ENCODE measurements at places on chromosomes 2 and 18. TPM values are rescaled to one million over a fixed set of nuclear protein-coding genes. Genes with fewer than 3 reads are reported as not detected.

The MCFD2 gene
- total RNA-seq, result 80.7 TPM

The RAD51AP2 gene
- not detected for total RNA-seq

The LRRTM1 gene
- not detected for total RNA-seq

The NYAP2 gene
- not detected for total RNA-seq

The GKN2 gene
- total RNA-seq, result not detected

The GPR55 gene
- not detected for total RNA-seq

The GREB1L gene
- total RNA-seq, result 5.7 TPM

The ALPG gene
- not detected for total RNA-seq

The LBX2 gene
- 1.7 TPM for total RNA-seq

The STK16 gene
- 8.9 TPM for total RNA-seq

The TDRD15 gene
- total RNA-seq, result 6.7 TPM

The SFTPB gene
- total RNA-seq, result not detected

The CFAP221 gene
- total RNA-seq, result 2.0 TPM

The ATG16L1 gene
- 52.2 TPM for total RNA-seq

The EGR4 gene
- not detected for total RNA-seq
